ENCODE measurements at places on chromosomes 3 and 15.

DNA sequence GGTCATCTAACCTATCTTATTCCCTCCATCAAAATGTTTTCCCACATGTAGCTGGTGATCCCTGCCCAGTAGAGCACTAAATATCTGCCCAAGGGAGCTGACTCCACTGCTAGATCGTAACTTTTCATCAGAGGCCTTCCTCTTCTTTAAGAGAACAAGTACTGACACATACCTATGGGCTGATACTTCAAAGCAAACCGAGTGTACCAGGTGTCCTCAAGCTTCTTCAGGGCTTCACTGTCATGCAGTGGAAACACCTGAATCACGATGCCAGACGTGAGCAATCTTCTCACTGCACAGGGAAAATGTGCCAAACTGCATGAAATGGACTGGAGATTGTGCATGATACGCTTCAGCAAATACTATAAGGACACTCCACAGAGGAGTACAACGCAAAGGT, 41.6 kb downstream of the ANO10 start:
- no peak for DNase-seq
- H3K27ac ChIP-seq, result no peak overlapping the region
- peaks cover 7% of the 10 kb centered on the region for H3K36me3 ChIP-seq
- no peak overlapping the region for H3K4me3 ChIP-seq
- H3K27me3 ChIP-seq, result no peaks in the 10 kb centered on the region

- no peak overlapping the region for H3K27ac ChIP-seq
- no peaks in the 10 kb centered on the region for H3K27me3 ChIP-seq
- H3K4me3 ChIP-seq, result no peak overlapping the region
Measured at GRCh38 chr3:196012481-196012880, 69.4 kb downstream of the TFRC start.

DNA sequence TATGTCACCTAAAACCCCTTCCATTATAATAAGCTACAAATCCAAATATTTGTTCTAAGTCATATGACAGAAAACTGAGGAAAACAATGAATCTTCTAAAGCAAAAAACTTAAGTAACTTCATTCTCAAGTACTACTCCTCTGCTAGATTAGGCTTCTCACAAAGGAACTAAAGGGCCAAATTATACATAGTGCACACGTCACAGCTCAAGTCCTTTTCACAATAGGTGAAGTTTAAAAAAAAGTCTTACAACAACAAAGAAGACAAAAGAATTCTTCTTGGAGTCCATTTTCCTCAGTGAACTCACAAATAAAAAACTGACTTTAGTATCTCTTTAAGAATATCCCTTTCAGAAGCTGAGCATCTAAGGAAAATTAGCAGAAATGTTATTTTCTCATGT, 479.9 kb downstream of the MAGI1 start:
- DNase-seq, result no peak
- no peaks in the 10 kb centered on the region for H3K27me3 ChIP-seq
- H3K27ac ChIP-seq, result no peak overlapping the region

DNA sequence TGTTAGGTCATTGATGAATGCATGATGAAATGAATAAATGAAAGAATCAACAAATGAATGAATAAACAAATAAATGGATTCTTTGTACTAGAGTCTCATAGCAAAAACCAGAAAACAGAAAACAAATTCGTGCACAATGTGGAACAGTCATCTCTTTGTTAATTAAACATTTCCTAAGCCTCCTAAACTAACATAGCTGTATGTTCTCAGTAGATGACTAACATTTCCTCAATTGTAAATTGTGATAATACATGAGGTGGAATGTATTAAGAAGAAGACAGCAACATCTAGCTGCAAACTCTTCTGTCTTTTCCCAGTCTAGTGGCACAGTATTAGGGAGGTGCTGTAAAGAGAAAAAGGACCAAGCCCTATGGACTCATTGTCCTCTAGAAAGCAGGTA, 1021.0 kb downstream of the MCTP2 start:
- no peaks in the 10 kb centered on the region for H3K4me1 ChIP-seq
- no peaks in the 10 kb centered on the region for H3K36me3 ChIP-seq
- H3K4me3 ChIP-seq, result no peak overlapping the region

DNA sequence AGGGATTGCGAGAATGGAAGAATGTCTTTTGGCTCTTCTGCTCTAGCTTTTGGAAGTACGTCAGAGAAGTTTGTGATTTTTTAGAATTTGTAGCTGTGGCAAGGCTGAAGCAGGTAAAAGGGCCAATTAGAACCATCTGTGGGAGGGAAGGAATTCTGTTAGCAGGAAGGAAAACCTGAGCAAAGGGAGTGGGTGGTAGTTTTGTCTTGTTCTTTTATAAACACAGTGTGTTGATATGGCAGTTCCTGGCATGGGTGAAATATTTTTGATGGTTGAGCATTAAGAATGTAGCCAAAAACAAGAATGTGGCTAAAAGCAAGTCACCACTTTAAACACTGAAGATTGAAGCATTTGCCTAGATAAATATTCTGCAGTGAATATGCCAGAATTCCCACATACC, 23.8 kb downstream of the DAG1 start:
- peaks cover 13% of the 10 kb centered on the region for H3K4me1 ChIP-seq
- no peak overlapping the region for H3K27ac ChIP-seq
- H3K4me3 ChIP-seq, result no peak overlapping the region

- H3K27me3 ChIP-seq, result no peaks in the 10 kb centered on the region
- peaks cover 16% of the 10 kb centered on the region for H3K4me1 ChIP-seq
- no peaks in the 10 kb centered on the region for H3K36me3 ChIP-seq
- H3K4me3 ChIP-seq, result no peak overlapping the region
- no peak overlapping the region for H3K27ac ChIP-seq
Measured at GRCh38 chr15:55246567-55246966, 43.0 kb downstream of the RAB27A start.

GRCh38 chr3:36891701-36892160, 53.1 kb downstream of the TRANK1 start:
- no peak for DNase-seq
- H3K4me1 ChIP-seq, result no peaks in the 10 kb centered on the region
- no peaks in the 10 kb centered on the region for H3K27me3 ChIP-seq
- H3K36me3 ChIP-seq, result peaks cover 43% of the 10 kb centered on the region

DNA sequence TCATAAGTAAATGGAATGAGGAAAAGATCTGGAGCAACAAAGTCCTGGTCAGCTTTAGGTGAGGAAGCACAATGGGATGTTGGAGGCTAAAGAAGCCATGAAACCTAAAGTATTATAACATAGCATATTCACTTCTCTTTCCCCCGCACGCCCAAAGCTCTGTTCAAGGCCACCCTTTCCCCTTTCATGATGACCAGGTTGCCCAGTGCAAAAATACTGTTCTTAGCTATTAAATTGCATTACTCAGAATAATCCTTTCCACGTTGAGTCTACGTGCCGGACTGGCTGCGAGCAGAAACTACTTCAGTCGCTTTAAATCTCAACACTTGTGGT, 589 bp upstream of the MAPKBP1 start:
- H3K36me3 ChIP-seq, result no peaks in the 10 kb centered on the region
- no peaks in the 10 kb centered on the region for H3K27me3 ChIP-seq
- H3K4me1 ChIP-seq, result peaks cover 20% of the 10 kb centered on the region
- DNase-seq, result no peak
- peak overlapping the region; percentile 81 for H3K27ac ChIP-seq

DNA sequence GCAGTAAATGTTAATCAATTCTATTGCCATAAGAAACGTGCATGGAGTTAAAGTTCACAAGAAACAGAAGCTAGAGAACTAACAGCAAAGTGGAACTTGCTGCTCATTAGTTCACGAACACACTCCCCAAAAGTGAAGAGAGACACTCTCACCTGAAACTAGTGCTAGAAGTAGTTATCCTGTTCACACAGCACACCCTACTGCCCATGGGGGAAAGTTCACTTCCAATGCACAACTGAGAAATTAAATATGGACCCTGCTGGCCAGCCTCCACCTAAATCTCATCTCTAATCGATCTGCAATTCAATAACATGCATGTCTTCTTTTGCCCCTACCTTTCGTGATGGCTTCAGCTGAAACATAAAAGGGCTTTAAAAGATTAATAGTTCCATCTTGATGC, 39.4 kb upstream of the FRMD4B start:
- no peaks in the 10 kb centered on the region for H3K36me3 ChIP-seq
- H3K4me3 ChIP-seq, result no peak overlapping the region
- DNase-seq, result no peak
- H3K27ac ChIP-seq, result no peak overlapping the region

DNA sequence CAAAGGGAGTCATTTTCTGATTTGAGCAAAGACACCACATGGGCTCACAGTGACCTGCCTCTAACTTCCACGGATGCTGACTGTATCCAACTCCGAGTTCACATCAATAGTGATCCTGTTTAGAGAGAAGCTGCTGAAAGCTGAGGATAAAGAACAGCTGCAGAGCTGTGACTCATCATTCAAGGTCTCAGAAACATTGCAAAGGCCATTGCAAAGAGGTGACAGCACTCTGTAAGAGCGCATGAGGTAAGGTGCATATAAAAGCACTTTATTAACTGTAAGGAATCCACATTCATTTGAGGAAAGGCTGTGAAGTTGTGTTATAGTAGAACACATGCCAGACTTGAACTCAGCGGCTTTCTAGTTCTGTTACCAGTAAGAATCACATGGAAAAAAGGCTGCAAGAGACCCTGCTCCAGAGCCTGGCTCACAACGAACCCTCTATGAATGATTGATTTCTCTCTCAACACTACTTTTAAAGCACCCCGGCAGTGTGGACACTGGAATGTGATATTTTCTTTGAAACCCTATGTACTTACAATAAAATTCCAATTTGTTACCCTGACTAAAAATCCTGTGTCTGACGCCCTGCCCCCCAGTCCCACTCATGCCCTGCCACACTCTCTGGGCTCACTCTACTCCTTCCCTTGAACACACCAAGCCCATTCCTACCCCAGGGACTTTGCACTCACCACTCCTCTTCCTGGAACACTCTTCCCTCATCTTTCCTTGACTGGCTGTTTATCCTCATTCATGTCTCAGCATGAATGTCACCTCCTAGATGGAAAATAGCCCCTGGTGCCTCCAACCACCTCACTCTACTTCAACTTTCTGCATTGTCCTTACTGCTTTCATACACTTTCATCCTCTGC, 111.2 kb downstream of the LSM3 start:
- no peak overlapping the region for H3K27ac ChIP-seq
- no peak for DNase-seq
- H3K4me3 ChIP-seq, result no peak overlapping the region

GRCh38 chr3:42853739-42854302, 21.9 kb downstream of the CYP8B1 start:
- H3K4me1 ChIP-seq, result peaks cover 13% of the 10 kb centered on the region
- H3K27me3 ChIP-seq, result no peaks in the 10 kb centered on the region
- H3K27ac ChIP-seq, result peak overlapping the region; percentile 88
- no peaks in the 10 kb centered on the region for H3K36me3 ChIP-seq

DNA sequence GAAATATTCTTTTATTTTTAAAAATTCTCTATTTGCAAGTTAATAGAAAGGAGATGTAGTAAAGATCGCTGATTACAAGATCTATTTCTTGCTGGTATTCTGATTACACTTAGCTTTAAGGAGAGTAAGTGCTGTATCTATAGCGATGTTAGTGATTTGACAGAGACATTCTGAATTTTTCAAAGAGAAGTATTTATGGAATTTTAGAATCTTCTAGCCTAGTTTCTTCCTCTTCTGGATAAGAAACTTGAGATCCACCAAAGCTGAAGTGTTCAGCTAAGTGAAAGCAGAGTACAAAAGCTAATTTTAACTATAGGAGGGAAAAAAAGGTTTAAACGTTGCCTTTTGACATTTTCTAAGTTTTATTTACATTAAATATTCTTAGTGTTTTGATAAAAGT, 72.1 kb upstream of the RARB start:
- no peak overlapping the region for H3K4me3 ChIP-seq
- H3K27ac ChIP-seq, result no peak overlapping the region
- no peaks in the 10 kb centered on the region for H3K4me1 ChIP-seq

DNA sequence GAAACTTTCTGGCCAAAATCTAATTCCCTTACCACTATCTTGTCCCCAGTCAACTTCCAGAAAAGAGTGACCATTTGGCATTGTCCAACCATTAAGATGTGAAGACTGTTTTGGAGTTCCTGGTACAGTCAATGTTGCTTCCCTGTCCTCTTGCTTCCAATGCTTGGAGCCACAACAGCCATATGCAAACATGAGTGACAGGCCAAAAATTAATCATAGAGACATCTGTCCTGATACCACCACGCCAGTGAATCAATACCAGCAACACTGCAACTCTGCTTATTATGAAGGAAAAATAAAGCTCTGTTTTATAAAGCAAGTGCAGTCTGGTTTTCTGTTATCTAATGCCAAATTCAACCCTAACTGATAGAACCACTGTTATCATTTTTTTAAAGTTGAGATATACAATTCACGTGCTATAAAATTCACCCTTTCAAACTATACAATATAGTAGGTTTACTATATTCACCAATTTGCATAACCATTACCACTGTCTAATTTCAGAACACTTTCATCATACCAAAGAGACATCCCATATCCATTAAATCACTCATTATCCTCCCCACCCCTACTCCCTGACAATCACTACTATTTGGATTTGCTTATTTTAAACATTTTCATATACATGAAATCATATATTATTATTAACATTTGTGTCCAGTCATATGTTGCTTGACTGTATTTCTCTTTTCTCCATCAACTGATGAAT, 76.9 kb downstream of the STAG1 start:
- no peaks in the 10 kb centered on the region for H3K36me3 ChIP-seq
- no peak overlapping the region for H3K4me3 ChIP-seq
- no peak overlapping the region for H3K27ac ChIP-seq
- no peak for DNase-seq

DNA sequence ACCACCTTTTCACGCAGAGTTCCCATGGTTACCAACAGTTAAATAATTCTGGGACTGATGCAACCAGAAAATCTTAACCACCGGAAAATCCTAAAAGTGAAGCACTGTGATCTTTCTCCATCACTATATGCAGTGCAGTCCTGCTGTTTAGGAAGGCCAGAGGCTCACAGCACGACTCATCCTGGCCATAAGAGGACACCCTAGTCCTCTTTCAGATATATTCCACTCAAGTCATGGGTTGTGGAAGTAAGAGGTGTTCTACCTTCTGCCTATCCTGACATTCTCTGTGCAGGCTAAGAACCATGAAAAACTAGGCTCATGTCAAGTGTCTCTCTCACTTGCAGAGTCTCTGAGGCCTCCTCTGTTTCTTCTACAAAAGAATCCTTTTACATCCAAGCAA, 67.2 kb downstream of the DHX30 start:
- no peak for DNase-seq
- H3K27me3 ChIP-seq, result no peaks in the 10 kb centered on the region
- no peak overlapping the region for H3K4me3 ChIP-seq
- no peak overlapping the region for H3K27ac ChIP-seq
- H3K4me1 ChIP-seq, result no peaks in the 10 kb centered on the region

GRCh38 chr15:90869601-90870353, 1.4 kb downstream of the FURIN start:
- peak overlapping the region; percentile 88 for H3K27ac ChIP-seq
- H3K4me1 ChIP-seq, result peaks cover 46% of the 10 kb centered on the region
- DNase-seq, result peak; percentile 64
- no peak overlapping the region for H3K4me3 ChIP-seq
- H3K27me3 ChIP-seq, result no peaks in the 10 kb centered on the region

GRCh38 chr3:42266085-42266484, at the start of gene CCK:
TSS of gene CCK (minus strand) at chr3:42266185. CDS start at chr3:42263630, 2,555 bp downstream.
- H3K27me3 ChIP-seq, result no peaks in the 10 kb centered on the region
- H3K27ac ChIP-seq, result no peak within 1 kb of the TSS
- no peak for DNase-seq
